NCI-H2107 (cell line): ENCODE measurements at places on chromosomes 3 and 15.

DNA sequence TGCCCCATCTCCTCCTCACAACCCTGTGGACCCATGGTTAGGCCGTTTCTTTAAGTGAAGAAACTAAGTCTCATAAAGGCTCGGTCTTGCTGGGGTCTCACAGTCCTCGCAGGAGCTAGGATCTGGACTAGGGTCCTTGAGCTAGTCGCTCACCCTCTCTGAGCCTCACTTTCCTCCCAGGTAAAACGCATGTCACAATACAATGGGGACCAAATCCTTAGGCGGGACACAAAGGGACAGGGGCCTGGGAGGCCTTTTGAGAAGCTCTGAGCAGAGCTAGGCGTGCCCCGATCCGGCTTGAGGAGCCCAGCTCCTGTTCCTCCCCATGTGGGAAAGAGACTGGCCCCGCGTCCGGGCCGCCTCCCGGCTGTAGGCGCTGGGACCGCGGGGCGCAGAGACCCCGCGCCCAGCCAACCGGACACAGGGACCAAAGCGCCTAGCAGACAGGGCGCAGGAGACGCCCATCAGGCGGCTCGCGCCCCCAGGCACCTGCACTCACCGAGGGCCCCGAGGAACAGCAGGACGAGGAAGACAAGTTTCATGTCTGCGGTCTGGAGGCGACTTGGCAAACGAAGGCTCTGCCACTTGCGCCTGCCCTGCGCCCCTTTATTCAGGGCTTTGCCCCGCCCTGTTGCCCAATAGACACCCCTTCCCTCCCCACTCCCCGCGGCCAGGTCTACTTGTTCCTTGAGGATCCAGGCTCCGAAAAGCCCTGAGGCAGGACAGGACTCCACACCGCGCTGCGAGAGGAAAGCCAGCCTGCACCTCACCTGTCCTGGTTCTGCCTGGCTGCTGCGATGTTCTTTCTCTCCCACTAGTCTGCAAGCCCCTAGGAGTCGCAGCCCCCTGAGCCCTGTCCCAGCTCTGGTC is at the start of gene LTF:
LTF (minus strand) TSS at position 580 of the 870 bp plus-strand sequence; CDS start at position 542, 38 bp downstream.
- no peak for DNase-seq

GRCh38 chr15:33746203-33746602 is 222.1 kb upstream of the CHRM5 start:
- DNase-seq = no peak

DNA sequence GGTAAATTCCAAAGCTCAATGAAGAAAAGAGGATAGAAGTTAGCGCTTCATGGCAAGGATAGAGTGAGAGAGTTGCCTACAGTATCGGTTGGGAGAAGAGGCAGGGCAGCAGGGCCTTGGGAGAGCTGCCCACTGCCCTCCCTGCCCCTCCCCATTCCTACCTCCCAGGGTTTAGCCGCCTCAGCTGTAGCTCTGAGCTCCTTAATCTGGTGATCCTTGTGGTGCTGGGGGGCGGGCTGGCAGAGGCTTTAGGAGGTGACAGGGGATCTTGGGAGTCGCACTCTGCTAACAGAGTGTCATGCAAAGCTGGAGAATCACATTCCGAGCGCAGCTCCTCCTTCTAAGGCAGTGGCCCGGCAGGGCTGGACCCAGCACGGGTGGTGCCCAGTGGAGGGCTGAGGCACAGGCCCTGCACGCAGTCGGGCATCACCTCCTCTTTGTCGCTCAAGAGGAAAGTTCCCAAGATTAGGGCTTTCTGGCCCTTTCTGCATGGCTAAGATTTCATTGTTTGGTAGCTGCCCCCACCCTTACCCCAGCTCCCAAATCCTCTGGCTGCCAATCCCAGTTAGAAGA is 57.1 kb upstream of the POLG start:
- DNase-seq = no peak

- peak; percentile 3 for DNase-seq
These were observed at the start of gene MYO5A for GRCh38 chr15:52528564-52529340. Gene MYO5A (minus strand): TSS chr15:52528880. CDS start chr15:52528806, 74 bp downstream.

DNA sequence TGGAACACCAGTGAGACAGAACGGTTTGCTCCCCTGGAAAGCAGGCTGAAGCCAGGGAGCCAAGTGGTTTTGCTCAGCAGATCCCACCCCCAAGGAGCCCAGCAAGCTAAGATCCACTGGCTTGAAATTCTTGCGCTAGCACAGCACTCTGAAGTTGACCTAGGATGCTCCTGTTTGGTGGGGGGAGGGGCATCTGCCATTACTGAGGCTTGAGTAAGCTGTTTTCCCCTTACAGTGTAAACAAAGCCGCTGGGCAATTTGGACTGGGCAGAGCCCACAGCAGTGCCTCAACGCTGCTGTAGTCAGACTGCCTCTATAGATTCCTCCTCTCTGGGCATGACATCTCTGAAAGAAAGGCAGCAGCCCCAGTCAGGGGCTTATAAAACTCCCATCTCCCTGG is 241.4 kb downstream of the GABRB3 start:
- no peak for DNase-seq

DNA sequence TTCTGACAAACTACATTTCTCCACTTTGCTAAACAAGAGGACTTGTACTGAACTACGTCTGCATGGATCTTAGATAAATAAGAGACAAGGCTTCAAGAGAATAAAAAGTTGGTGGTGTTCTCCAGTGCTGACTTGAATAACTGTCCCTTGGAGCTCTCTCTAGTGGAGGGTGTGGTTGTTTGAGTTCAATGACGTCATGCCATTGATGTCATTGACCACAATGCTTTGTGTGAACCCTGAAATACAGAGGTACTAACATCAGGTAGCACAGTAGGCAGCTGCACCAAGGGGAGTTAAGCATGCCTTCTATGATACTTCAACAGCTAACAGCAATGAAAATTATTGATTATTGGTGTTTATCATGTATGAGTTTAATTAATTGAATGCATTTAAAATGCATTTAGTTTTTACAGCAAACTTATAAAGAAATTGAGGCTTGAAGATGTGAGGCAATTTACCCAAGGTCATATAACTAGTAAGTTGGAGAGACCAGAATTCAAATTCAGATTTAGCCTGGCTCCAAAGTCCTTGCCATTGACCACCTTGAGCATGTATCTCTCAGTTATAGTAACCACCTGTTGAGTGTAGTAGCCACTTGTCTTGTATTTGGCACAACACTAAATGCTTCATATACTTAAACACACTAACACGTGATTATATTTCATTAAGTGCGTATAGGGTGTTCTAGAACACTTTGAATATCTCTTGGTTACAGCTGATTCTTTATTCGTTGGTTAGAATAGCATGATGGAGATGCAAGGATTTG is 126.0 kb upstream of the ANKRD28 start:
- DNase-seq = no peak

DNA sequence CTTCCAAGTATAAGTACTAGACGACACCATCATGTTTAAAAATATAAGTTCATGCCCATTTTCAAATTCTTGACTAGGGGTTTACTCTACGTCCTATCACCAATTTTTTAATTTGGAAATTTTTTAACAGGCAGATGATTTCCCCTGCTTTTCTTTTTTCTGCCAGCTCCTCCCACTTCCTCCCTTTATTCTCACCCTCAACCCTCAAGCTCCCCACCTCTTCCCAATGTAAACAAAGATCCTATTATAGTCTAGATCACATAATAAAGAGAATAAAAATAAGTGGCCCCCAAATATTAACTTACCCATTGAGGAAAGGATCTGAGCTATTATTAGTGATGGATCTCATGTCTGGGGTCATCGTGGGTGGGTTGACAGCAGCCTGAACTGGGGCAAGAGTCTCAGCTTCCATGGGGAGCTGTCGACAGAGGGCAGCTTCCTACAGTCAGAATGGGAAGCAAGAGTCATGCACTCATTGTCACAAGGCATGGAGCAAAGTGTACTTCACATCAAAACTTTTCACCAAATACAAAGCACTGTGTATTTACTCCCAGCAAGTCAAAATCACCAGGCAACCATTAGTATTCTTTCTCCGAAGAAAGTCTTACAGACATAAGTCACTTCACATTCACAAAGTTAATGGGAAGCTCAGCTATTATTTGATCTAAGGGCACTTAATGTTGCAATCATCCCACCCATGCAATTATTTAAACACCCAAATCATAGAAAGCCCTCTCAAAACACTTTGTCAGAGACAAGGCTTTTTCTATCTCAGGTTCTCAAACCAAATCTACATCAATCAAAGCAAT is 53.2 kb downstream of the TM4SF4 start:
- no peak for DNase-seq
